Type B pancreatic cell (in vitro differentiated cells): ENCODE measurements at places on chromosomes 6 and 20.

- no peak for DNase-seq
These were observed 123.2 kb downstream of the DLL1 start for GRCh38 chr6:170167657-170168159.

GRCh38 chr6:120564779-120565178 lies 769.5 kb downstream of the TBC1D32 start:
- DNase-seq = no peak

DNA sequence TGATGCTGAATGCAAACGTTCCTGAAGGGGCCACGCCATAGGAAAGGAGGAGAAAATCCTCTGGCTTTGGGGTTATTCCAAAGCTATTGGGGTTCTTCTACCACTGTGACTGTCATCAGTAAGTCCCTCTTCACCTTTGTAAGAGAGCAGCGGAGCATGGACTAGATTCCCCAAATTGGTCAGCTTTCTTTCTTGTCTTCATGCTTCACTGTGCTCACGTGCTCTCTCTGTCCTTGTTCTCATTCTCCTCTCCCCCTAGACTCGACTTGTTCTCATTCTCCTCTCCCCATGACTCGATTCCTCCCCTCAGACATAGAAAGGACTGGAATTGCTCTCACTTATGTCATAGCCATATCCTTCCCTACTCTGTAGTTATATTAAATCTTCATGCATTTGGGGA lies 54.8 kb upstream of the ADGRG6 start:
- no peak for DNase-seq

- DNase-seq = no peak
These were observed 77.5 kb downstream of the CDH22 start for GRCh38 chr20:46230801-46231282.

DNA sequence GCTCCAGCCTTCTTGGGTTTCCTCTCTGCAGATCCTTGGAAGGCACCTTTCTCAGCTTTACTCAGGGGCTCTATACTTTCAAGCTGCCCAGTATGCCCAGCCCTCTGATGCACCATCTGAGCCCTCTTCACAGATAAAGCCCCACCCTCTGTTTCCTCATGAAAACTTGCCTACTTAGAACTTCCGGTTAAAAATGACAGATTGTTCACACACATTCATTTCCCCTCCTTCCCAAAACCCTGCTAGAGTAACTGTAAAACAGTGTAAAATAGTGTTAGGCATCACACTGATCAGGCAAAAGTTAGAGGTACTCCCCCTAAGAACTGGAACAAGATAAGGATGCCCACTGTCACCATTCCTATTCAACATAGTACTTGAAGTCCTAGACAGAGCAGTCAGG lies 14.0 kb upstream of the GCM1 start:
- DNase-seq = no peak

- no peak for DNase-seq
These were observed 3.7 kb upstream of the DBNDD2 start for GRCh38 chr20:45404438-45404837.

GRCh38 chr6:18368277-18369105 lies 18.7 kb upstream of the RNF144B start:
- no peak for DNase-seq

DNA sequence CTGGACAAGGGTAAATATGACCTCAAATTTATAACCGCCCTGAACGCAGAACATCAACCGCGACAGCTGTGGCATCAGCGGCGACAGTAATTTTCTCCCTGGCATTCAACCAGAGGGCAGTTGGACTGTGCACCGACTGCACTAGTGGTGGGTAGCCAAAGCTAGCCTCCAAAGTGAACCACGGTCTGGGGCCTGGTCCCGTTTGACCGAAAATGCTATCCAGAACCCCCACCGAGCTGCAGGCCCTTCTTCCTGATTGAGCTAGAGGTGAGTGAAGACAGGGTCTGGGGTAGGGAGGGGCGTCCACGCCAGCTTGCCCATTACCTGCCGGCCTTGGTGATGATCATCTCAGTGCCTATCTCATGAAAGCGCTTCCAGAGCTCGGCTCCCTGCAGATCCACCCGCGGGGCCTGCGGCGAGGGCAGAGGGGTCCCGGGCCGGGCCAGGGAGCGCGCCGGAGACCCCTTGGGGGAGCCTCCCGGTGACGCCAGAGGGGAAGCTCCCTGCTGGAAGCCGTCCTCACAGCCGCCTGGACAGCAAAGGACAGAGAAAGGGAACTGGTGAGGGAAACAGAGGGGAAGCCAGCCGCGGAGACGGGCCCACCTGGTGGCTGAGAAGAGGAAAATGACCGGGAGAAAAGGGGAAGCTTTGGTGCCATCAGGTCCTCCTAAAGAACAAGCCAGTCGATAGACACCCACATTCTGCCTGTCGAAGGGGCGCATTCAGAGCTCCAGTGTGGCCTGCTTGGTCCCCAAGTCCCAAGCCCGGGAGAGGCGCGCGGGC lies 2.0 kb downstream of the TBX18 start:
- DNase-seq = no peak

DNA sequence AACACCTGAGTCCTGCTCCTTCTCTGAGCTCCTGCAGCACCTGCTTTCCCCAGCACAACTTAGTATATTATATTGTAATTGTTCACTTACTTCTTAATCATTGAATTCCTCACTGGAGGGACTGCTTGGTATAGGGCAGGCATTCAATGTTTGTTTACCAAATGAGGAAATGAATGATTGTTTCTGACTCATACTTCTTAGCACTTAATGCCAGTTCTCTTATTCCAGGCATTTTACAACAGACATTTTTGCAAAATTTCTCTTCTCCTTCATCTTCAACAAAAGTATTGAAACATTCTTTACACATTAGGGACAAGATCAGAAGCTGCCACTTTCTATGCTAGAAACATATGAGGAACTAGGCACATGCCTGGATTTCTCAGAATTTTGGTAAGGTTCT lies 119.4 kb downstream of the TBX18 start:
- no peak for DNase-seq

GRCh38 chr6:111013144-111013915 lies 31.5 kb downstream of the RPF2 start:
- no peak for DNase-seq

- DNase-seq = no peak
These were observed 236.7 kb downstream of the CDC5L start for GRCh38 chr6:44624226-44624625.

- DNase-seq = no peak
These were observed 49.8 kb downstream of the BMP7 start for GRCh38 chr20:57216669-57217068.

DNA sequence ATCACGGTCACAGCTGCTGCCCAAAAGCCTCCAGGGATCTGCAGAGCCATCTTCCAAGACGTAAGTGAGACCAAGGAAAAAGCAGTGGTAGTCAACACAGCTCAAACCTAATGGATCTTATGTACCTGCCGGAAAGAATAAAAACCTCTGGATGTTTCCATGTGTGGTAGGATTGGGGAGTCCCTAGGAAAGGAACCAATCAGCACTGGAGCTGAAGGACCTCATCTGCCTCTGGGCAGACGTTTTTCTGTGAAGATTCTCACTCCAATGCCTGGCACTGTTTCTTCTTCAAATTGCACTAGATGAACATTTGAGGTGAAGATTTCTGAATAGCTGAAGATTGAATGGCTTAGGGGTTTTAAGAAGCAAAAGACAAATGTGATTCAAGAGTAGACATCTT lies at the start of gene HLA-DQB2:
Gene HLA-DQB2, minus strand, starts transcription at position 112 of the 400 bp plus-strand sequence. Its CDS starts 62 bp downstream, at position 50.
- no peak for DNase-seq

DNA sequence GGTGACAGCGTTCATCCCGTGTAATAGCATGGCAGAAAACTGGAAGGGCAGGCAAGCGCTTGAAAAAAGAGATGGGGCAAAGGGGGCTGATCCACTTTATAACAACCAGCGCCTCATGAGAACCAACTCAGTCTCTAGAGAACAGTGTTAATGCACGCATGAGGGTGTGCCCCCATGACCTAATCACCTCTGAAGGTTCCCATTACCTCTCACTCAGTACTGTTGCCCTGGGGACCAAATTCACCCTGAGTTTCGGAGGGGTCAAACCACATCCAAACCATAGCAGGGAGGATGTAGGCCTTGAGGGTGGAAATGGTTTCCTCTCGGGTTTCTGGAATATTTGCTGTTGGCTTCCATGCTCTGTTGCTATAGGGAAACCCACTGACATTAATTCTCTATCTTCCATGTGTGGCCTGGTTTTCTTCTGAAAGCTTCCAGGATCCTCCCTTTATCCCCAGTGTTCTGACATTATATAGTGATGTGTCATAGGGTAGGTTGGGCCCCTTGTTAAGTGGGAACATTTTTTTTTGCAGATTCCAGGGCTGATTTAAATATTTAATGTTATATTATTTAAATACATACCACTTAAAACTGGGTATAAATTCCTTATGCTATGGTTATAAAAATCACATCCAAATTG lies 65.2 kb downstream of the PPP1R14C start:
- no peak for DNase-seq

DNA sequence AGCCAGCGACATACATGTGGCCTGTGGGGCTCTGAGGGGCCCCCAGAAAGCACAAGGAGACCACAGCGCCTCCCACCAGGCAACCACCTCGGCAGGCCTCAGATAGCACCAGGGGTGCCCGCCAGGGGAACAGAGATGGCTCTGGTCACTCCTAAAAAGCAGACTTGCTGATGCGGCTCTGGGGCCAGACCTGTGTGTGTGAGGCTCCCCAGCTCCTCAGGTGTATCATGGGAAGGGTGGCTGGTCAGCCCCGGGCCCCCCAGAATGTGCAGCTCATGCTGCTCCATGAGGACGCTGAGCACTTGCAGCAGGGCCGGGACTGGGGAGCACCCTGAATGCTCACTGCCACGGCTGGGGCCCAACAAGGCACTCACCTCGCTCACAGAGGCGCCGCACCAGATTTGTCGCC lies 60.2 kb downstream of the PYGB start:
- no peak for DNase-seq
